ENCODE measurements at places on chromosomes 12 and 14.
A peak's percentile ranks its signal among the peaks of the same experiment; 100 is the strongest.

DNA sequence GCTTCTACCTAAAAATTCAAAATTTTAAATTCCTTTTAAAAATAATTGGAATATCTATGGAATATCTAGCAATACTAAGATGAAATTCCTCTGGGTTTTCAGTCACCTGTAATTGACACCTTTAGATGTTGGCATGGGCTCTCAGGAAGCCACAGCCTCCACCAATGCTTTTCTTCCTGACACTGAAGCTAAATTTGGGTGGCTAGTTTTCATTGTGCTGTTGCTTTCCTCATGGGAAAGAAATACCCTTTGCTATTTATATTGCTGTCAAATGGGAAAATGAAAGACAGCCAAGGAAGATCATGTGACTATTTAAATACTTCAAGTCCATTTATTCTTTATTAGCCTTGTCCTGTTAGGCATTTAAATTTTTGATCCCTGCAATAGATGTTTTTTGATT is 313.0 kb downstream of the NAV3 start:
- DNase-seq = no peak

GRCh38 chr12:25034676-25035075 is 85.8 kb upstream of the BCAT1 start:
- no peak for DNase-seq

- DNase-seq = no peak
Observed at GRCh38 chr14:95531473-95531872, 3.4 kb upstream of the GLRX5 start.

- DNase-seq = no peak
Observed at GRCh38 chr12:91332302-91332701, 149.7 kb upstream of the DCN start.

DNA sequence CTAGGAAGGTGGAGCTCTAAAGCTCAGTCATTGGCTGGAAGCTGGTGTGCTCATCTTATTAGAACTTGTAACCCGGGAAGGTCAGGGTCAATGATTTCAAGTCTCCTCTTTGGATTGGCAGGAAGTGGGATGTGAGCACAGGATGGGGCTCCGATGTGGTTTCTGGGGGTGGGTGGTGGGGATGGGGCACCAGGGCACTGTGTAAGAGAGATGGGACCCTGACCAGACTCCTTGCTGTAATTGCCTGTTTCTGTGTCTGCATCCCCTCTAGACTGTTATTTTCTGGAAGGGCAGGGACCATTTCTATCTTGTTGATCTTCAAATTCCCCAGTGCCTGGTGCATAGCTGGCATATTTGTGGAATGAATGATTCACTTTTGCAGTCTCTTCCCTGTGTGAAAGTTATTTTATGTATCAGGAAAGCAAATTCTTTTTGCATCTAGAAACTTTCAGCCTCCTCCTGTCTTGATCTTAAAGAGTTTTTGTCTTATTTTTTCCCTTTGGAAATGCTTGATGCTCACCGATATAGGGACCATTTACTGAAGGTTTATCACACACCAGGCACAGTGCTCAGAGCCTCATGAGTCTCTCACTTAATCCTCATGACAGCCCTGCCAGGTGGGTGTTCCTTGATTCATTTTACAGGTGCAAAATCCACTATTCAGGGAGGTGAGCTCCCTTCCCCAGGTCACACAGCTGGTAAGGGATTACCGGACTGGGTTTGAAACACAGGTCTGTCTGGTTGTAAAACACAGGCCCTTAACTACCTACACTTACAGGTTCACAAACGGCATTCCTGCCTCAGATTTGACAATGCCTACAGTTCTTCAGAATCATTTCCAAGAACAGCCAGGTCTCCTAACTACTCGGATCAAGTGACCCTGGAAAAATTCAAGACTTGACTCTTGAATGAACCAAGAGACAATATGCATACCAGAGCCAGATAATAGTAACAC is 86.9 kb upstream of the IGF1 start:
- DNase-seq = peak; percentile 59

- no peak for DNase-seq
Observed at GRCh38 chr12:4164559-4165558, 108.7 kb upstream of the CCND2 start.

- no peak for DNase-seq
Observed at GRCh38 chr12:124233846-124234640, 60.9 kb upstream of the RFLNA start.

DNA sequence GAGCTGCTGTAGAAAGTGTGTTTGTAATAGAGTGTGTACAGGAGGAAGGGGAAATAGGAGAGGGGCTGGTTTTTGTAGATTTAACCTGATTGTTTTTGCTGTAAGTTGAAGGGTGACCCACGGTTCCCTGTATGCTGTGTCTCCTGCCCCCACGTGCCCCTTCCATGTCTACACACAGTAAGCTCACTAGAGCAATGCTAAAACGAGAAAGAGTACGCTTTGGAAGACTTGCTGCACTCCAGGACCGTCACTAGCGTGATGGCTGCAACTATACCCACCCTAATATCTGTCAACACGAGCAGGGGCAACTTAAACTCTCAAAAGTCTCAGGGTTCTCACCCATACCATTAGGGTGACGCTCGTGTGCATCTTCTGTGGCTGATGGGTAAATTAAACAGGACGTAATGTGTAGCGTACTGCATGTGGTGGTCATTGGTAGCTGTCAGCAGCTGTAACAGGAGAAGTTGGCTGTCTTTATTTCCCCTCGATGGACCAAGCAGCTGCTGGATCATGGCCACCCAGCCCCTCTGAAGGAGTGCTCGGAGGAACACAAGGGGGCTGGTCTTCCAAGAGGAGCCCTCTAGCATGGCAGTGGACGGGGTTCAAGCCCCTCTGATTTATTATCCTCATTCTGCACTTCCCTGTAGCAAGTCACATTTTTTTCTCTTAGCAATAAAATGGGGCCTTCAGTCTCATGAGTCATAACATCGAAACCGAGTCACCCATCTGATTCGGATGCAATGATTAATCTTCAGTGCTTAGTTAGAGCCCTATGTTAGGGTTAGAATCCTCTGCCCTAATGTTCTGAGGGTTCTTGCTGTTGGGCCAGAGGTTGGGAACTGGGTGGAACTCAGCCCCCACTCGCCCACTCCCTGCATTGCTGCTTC is 14.0 kb downstream of the CCND2 start:
- DNase-seq = no peak

DNA sequence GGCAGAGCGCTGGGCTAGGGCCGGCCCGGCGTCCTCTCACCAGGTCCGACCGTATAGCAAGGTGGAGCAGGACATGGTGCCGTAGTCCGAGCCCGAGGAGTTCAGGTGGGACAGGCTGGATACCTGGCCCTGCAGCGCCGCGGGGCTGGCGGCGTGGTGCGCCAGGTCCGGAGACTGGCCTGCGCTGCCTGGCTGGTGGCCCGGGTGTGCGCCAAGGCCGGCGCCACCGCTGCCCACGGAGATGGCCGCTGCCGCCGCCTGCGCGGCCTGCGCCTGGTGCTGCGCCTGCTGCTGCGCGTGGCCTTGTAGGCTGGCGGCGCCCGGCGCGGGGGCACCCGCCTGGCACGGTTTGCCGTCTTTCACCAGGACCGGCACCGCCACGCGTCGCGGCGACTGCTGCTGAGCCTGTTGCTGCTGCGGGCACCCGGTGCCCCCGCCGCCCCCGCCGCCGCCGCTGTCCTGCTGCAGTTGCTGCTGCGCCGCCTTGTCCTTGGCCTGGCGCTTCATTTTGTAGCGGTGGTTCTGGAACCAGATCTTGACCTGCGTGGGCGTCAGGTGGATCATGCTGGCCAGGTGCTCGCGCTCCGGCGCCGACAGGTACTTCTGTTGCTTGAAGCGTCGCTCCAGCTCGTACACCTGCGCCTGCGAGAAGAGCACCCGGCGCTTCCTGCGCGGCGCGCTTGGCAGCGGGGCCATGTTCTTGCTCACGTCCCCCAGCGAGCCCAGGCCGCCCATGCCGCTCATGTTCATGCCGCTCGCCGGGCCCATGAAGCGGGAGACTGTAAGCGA is 2.6 kb downstream of the NKX2-1 start:
- DNase-seq = no peak

- no peak for DNase-seq
Observed at GRCh38 chr12:21472197-21472823, 29.1 kb downstream of the RECQL start.

DNA sequence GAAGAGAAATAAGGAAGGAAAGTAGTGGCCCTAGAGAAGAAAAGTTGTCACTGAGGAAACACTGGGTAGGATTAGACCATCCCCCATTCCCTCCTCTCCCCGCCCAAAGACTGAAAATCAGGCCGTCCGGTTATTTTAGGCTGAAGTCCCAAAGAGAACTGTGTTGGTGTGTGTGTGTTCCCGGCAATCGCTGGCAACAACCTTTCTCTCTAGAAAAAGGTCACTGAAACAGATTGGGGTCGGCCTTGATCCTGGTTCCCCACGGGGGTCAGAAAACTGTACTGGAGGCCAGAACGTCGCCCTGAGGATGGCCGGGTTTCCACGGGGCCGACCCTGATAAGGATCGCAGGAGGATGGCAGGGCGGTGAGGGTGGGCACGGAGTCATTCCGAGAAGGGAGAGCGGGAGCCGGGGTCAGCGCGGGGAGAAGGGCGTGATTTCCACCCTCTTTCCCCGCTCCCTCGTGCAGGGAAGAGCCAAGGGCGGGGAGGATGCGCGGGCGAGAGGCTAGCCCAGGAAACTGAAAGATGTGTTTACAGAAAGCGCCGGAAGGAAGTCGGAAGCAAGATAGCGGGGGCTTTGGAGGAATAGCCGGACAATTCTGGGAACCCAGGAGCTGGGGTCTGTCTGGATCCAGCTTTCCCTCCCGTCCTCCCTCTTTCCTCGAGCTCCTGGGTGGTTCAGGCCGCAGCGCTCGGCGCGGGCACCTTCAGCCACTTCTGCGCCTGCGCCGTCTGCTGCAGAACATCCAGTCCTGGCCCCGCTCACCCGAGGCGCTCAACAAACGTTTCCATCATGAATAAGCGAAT is 25.3 kb upstream of the SPTLC2 start:
- no peak for DNase-seq

GRCh38 chr12:109723311-109723881 is 9.8 kb downstream of the FAM222A start:
- no peak for DNase-seq

GRCh38 chr12:96907671-96908422 is 790 bp downstream of the NEDD1 start:
- DNase-seq = no peak

DNA sequence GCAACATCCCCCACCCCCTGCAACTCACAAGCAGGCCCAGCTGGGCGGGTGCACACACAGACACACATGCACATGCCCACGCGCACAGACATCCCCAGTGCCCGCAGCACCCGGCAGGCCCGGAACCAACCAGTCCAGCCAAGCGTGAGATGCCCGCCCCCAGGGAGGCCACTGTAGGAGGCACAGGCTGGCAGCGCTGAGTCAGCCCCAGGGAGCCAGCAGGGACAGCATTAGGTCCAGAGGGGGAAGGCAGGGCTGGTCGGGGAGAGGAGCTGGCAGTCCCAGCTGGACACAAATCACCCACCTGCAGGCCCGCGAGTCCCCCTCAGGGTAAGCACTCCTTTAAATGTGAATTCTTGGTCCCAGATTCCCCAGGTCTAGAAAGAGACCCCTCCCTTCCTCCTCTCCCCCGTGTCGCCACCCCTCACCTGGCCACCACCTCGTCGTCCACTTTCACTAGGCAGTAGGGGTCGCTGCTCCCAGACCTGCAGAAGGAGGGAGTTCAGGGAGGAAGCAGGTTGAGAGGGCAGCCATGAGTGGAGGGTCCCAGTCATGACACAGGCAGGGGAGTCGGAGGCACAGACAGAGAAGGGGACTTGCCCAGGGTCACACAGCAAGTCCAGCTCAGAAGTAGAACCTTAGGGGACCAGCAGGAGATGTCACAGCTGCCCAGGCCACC is 5.0 kb downstream of the RASAL1 start:
- no peak for DNase-seq

DNA sequence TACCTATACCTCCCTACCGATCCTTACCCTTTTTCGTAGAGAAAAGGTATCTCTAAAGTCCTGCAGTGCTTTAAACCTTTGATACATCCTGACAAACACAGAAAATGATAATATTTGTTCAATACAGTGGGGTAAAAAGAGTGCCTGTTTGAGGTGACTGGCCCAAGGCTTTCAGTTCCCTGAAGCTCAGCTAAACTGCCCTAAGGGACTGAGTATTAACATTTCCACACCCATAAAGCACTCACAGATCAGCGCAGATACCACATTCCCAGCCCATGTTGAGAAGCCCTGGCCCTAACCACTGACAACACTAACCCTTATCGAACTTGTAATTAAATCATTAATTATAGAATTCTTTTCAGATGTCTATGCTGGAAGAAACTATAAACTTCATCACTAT is 108.7 kb downstream of the DIP2B start:
- no peak for DNase-seq

- DNase-seq = no peak
Observed at GRCh38 chr14:93369713-93370266, 22.8 kb downstream of the COX8C start.

- no peak for DNase-seq
Observed at GRCh38 chr14:20934148-20934762, 21.0 kb upstream of the RNASE2 start.

DNA sequence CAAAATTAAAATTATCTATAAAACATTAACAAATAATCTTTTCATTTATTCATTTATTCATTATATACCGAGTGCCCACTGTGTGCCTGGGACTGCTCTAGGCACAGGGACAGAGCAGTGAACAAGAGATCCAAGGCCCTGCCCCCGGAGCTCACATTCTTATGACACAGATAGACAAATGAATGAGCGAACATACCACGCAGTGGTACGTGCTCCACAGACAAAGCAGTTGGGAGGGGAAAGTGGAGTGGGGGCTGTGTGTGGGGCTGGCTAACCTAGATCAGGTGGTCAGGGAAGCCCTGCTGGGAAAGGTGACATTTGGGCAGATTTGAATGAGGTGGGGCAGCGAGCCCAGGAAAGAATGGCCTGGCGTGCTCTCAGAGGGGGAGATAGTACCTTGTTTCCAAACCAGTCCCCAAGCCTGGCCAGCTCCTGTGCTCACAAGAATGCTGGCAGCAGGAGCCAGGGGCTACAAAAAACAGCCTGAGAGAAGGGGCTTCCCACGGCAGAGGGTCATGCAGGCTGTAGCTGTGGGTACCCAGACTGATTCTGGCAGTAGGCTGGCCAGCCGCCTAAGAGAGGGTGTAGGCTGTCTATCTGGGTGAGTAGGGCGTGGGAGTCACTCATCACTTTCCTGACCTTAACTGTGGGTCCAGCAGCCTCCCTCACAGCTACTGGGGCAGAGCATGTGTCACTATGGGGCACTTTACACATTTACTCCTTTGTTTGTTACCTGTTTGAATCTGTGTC is 57.8 kb upstream of the ACTN1 start:
- no peak for DNase-seq

DNA sequence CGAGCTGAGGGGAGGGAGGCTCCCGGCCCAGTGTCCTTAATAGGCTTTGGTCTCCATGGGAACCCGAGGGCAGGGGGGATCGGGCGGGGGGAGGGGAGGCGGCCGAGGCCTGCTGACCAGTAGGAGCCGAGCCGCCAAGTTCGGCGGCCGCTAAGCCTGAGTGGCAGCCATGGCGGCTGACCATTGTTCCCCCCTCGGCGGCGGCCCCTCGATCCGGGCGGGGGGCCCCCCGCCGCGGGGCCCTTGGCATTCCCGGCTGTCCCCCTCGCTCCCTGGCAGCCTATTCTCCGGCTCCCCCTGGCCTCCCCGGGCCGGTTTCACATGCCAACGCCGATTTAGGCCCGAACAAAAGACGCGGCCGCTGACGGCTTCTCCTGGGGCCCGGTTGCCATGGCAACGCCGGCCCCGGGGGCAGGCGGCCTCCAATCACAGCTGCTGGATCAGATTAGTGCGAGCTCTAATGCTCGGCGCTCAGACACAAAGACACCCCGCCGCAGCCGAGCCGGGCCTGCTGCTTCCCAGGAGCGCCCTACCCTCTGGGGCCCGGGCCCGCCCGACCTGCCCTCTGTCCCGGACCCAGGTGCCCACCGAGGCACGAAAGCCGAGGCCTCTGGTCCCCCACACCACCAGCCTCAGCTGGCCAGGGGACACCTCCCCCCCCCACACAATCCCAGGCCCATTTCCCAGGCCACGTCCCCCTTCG is 7.3 kb downstream of the MSI1 start:
- DNase-seq = no peak

Measured in AG09309 (cell line).